Occipital lobe (tissue), 3 donors: ENCODE measurements at places on chromosomes 5 and 9. TPM values are rescaled to one million over a fixed set of nuclear protein-coding genes. Genes with fewer than 3 reads are reported as not detected.

- DNase-seq, result no peak
These were observed 73.4 kb upstream of the PPARGC1B start for GRCh38 chr5:149656576-149657182.

GRCh38 chr9:112041536-112042243, 133.4 kb downstream of the SUSD1 start:
- no peak for DNase-seq

DNA sequence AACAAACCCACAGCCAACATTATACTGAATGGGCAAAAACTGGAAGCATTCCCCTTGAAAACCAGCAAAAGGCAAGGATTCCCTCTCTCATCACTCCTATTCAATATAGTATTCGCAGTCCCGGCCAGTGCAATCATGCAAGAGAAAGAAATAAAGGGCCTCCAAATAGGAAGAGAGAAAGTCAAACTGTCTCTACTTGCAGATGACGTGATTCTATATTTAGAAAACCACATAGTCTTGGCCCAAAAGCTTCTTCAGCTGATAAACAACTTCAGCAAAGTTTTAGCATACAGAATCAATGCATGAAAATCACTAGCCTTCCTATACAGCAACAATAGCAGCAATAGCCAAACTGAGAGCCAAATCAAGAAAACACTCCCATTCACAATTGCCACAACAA, 333.7 kb upstream of the EDIL3 start:
- DNase-seq, result no peak

GRCh38 chr5:102578362-102578761, 79.6 kb upstream of the SLCO6A1 start:
- no peak for DNase-seq

- no peak for DNase-seq
These were observed 976.4 kb upstream of the CDH9 start for GRCh38 chr5:28014779-28015178.

GRCh38 chr9:18495065-18495464, 21.1 kb downstream of the ADAMTSL1 start:
- no peak for DNase-seq

GRCh38 chr5:41414598-41414997, 95.8 kb downstream of the PLCXD3 start:
- no peak for DNase-seq

DNA sequence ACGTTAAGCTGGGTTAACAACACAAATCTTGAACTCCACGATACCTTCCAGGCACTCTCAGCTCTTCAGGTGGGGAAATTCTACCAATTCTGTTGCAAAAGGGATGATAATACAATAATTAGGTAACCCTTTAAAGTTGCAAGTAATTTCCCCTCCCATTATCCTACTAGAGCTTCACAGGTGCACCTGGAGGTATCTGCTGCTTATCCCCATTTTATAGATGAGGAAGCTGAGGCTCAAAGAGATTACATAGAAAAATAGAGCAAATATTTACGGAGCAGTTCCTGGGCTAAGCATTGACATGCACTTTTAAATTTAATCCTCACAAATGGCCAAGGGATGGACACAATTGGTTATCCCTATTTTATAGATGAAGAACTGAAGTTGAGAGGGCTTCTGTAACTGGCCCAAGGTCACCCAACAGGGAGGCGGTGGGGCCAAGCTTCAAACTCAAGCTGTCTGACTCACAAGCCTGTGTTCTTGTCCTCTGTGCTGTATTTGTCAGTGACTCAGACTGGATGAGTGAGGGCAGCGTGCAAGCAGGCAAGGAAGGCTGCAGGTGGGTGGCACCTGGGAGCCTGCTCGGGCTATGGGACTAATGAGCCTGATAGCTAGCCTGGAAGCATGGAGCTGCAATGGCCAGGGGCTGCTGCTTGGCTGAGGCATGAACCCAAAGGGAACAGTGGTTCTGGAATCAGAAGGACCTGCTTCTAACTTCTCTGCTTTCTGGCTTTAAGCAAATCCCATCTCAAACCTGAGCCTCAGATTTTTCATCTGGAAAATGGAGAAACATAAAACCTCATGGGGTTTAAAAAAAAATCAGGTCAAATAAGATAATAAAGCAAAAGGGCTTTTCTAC, 105.5 kb downstream of the PDE6A start:
- DNase-seq, result no peak

DNA sequence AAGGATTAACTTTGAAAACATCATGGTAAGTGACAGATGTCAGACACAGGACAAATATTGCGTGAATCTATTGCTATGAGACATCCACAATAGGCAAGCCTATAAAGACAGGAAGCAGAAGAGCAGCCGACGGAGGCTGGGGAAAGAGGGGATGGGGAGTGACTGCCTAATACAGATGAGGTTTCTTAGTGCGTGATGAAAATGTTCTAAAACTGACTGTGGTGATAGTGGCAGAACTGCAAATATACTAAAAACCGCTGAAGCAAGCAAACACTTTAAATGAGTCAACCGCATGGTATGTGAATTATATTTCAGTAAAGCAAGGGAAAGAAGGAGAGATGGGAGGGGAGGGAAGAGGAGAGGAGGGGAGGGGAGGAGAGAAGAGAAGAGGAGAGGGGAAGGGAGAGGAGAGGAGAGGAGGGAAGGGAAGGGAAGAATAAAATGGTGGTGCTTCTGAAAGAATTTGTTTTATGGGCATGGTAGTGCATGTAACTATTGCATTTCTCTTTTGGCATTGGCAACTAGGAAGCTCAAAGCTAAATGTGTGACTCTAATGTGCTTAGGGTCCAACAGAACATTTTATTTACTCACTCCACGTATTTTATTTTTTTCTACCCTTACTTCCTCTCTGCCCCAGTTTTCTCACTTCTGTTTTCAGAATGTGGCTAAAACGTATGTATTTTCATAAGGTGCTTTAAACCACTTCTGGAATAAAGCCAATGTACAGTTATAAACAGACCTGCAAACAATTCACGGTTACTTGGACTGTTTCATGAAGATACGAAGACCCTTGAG, 21.3 kb downstream of the AKNA start:
- no peak for DNase-seq

GRCh38 chr5:62354028-62354874, 48.2 kb downstream of the KIF2A start:
- no peak for DNase-seq

- DNase-seq, result no peak
These were observed 103.2 kb downstream of the WNK2 start for GRCh38 chr9:93287189-93287552.

DNA sequence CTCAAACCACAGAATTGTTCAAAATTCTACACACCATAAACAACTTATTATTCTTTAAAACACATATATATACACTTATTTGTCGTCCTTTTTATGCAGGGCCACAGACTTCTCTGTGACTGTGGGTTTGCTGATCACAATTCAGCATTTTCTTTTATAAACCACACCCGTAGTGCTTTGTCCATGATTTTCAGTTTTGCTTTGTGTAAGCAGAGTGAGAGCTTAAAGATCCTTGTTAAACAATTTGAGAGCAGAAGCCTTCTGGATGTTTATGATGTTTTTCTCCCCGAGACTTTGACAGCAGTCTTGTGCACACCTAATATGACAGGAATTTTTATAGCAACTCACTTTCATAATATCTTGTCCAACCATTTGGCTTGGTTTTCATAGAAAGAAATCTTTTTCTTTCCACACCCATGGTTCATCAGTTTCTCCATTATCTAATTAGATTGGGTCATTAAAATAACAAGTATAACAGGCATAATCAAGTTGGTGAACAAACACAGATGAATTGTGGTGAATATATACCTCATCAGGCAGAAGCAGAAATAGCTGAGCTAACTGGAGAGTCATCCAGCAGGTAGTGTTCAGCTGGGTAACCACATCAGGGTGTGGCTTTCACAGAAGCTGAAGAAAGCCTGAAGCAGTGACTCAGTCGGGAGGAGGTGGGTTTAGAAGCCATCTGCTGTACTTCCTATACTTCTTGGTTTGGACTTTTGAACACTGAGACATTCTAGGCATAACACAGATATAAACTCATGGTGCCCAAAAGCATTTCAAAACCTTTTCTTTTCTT, 232.8 kb downstream of the DOCK8 start:
- DNase-seq, result no peak

DNA sequence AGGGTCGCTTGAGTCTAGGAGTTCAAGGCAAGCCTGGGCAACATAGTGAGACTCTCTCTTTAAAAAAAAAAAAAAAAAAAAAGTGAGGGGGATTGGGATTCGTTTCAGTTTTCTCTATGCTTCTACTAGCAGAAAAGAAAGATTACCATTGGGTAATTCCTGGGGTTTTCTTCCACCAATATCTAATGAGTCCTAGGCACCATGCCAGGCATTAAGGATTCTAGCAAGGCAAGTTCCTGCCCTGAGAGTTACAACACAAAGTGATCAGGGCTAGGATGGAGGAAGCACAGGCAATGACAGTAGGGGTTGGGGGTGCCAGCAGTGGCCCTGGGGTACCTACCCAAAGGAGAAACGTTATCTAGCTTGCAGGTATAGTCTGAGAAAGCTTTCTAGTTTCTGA, 90.8 kb downstream of the PCDH1 start:
- no peak for DNase-seq

DNA sequence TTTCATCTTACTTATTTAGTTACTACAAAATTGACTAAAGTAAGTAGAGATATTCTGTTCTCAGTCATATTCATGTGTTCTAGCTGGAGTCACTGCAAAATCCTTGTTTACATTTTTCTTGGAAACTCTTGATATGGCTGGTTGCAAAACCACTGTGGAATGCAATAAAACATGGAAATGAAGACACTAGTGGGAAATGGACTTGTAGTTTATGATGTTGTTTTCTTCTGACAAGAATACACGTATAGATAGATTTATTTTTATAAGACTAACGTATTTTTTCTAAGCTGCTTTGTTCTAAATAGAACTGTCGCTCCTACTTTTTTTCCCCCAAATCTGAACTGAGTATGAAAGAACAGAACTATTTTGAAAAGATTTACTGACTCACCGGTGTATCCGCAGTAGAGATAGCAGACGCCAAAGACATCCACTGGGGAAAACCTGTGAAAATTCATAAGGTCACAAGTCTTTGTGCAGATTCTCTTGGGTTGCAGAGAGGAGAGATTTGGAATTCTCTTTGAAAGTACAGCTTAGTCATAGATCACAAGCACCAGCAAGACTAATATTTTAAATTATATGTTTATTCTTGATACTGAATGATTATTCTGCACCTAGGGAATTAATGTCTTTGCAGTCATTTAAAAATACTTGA, 119.6 kb upstream of the TAF11L2 start:
- no peak for DNase-seq

DNA sequence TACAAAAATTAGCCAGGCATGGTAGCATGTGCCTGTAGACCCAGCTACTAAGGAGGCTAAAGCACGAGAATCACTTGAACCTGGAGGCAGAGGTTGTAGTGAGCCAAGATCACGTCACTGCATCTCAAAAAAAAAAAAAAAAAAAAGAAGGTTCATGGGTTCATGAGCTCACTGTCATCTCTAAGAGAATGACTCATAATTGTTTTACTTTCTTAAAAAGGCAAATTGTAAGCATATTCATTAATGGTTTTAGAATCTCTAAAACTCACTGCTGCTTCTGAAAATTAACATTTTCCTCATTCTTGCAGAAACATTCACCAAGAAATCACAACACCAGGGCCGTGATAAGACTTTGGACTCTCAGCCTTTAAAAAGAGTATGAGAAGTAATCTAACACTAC, 103.6 kb downstream of the GNA14 start:
- no peak for DNase-seq

GRCh38 chr9:116081435-116082115, 72.0 kb upstream of the PAPPA start:
- no peak for DNase-seq

DNA sequence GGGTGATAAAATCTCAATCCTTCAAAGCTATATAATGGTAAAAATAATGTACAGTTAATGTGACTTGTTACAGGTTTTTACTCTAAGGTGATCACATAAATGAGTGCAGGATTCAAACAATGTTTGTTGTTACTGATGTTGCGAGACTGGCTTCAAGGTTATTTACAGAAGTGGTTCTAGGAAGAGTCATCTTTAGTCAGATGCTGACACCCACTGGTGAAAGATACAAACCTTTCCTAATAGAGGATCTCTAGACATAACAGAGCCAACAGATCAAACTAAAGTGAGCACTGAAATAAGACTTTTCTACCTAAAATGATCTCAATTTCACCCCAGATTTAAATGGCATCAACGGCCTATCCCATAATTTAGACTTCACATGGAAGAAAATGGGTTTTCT, 20.2 kb downstream of the ARSB start:
- no peak for DNase-seq

GRCh38 chr5:98458726-98459125, 314.7 kb upstream of the RGMB start:
- no peak for DNase-seq

- DNase-seq, result no peak
These were observed 61.5 kb downstream of the LNPEP start for GRCh38 chr5:96997265-96997859.

- no peak for DNase-seq
These were observed 228.6 kb downstream of the NR3C1 start for GRCh38 chr5:143174714-143175398.

- no peak for DNase-seq
These were observed 35.2 kb downstream of the RAI14 start for GRCh38 chr5:34691326-34691725.

DNA sequence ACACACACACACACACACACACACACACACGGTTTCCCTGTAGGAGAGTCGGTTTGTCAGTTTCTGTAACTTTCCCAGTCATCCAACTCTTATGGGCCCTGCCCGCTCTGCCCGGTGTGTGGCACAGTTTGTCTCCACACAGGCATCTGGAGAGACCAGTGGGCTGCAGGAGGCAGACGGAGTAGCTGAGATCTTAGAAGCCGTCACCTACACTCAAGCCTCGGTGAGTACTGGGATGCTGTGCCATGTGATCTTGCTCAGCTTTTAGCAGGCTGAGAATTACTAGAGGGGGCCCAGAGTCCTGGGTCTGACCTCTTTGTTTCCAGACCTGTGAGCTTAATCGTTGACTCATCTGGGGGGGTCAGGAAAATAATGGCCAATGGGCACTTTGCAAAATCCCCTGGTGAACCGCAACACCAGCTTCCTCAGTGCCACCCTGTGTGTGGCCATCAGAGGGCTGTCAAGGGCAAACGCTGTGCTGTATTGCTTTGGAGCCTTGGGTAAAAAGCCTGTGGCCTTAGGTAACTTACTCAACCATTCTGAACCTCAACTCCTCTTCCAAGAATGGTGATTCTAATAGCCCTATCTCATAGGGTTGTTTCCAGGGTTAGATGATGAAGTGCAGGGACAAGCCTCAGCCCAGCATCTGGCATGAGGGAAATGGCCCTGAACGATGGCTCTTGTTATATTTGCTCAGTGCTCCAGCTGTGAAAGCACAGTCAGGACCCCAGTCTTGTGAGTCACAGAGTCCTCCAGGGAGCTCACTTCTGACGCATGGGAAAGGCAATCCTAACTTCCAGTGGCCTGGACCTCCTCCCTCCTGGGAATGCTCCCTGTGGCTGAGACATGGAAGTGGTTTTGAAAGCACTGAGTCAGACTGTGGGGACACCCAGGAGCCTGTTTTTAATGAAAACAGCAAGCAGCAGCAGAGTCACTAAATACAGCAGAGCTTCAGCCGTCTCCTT, 45.6 kb downstream of the COL15A1 start:
- no peak for DNase-seq

GRCh38 chr5:61461417-61461816, 129.4 kb downstream of the ZSWIM6 start:
- no peak for DNase-seq

DMRT3 gene
- 0.16 TPM for total RNA-seq

PLK2 gene
- total RNA-seq, result 448 TPM

LHFPL2 gene
- 20.4 TPM for total RNA-seq

PCDHGA11 gene
- 16.4 TPM for total RNA-seq

PCDHGB5 gene
- total RNA-seq, result 18.1 TPM

GRAMD2B gene
- total RNA-seq, result 11.2 TPM

IRX2 gene
- total RNA-seq, result not detected

MED10 gene
- total RNA-seq, result 17.6 TPM

HK3 gene
- total RNA-seq, result 0.31 TPM

SOX30 gene
- not detected for total RNA-seq

TTLL11 gene
- 26.8 TPM for total RNA-seq
